ENCODE measurements at places on chromosomes 7 and 10.

GRCh38 chr10:35203745-35204144 lies 77.1 kb downstream of the CREM start:
- DNase-seq = no peak

GRCh38 chr10:76141376-76141775 lies 710.0 kb downstream of the LRMDA start:
- no peak for DNase-seq

DNA sequence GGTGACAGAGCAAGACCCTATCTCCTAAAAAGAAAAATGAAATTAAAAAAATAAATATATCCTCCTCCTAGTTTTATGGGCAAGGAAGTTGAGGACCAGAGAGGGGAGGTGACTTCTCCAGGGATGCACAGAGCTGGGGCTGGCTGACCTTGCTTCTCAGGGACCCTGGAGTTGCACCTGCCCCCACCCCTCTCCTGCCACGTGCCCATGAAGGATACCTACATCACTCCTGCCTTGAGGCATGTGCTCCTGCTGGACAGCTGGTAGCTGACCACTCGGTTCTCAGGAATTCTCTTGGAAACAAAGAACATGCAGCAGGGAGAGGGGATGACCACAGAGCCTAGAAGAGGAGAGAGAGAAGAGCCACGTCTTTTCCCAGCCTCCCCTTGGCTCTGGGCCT lies 522 bp downstream of the CCL24 start:
- DNase-seq = no peak

- no peak for DNase-seq
These were observed 17.1 kb upstream of the HTR5A start for GRCh38 chr7:155053002-155053401.

DNA sequence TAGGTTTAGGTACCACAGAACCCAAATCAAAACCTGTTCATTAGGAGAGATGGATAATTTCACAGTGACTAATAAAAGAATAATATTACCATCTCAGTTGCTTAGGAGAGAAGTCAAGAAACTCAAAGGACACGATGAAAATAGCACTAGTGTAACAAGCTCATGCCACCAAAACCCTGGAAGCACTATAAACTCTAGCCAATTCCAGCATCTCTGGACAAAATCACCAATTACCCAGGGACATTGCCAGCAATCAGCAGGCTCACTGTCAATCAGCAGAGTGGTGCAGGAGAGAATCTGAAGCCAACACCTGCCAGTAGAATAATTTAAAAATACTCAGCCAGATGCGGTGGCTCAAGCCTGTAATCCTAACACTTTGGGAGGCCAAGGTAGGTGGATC lies 88.9 kb downstream of the ARMH3 start:
- DNase-seq = no peak

- no peak for DNase-seq
These were observed 10.9 kb upstream of the NKX6-2 start for GRCh38 chr10:132796846-132797245.

- DNase-seq = no peak
These were observed 8.0 kb upstream of the PRKAR2B start for GRCh38 chr7:107036535-107036934.

DNA sequence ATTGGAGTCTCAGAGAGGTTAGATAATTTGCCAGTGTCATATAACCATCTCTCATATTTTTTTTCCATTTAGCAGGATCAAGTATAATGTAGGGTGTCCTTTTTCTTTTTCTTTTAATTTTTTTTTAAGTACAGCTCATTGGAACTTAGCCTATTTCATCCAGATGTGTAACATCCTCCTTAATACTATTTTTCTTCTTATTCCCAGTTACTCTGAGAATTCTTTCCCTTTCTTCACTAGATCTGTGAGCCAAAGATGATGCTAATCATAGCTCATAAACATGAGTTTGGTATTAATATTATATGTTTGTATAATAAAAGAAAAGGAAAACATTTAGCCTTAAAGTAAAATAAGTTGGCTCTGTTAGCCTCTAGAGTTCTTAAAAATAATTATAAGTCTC lies 32.8 kb downstream of the PPP1R9A start:
- no peak for DNase-seq

DNA sequence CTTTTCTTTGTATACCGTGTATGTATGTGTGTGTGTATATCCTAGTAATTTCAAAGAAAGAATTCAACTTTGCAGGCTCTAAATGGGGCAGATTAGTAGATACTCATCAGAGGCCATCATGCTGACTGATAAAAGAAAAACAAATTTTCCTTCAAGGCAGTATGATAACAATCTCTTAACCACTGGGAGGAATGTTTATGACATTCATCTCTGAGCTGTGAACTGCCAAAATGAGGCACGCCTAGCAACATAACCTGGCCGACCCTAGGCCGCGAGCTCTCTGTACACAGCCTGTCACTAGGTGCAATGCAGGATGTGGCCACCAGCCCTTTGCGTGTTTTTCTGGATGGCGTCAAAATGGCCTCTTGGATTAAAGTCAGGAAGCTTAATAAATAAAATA lies 343.7 kb upstream of the GALNT17 start:
- DNase-seq = no peak

GRCh38 chr10:27822301-27822700 lies 76.7 kb upstream of the MKX start:
- no peak for DNase-seq

DNA sequence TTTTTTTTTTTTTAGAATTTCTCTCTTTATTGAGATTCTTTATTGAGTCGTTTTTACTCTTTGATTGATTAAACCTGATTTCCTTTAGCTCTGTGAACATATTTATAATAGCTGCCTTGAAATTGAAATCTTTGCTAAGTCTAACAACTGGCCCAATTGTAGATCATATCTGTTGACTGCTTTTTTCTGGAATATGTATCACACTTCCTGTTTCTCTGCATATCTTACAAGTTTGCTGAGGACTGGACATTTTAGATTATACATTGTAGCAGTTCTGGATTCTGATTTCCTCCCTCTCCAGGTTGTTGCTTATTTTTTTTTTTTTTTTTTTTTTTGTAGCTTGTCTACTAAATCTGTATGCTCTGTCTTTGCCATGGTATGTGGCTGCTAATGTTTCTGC lies 56.3 kb downstream of the PRKAR2B start:
- DNase-seq = no peak

- no peak for DNase-seq
These were observed 99.1 kb upstream of the TMEM168 start for GRCh38 chr7:112889268-112889667.

- DNase-seq = no peak
These were observed 157.0 kb upstream of the SVIL start for GRCh38 chr10:29791773-29792172.

GRCh38 chr7:74311305-74311744 lies 22.1 kb downstream of the CLIP2 start:
- no peak for DNase-seq

DNA sequence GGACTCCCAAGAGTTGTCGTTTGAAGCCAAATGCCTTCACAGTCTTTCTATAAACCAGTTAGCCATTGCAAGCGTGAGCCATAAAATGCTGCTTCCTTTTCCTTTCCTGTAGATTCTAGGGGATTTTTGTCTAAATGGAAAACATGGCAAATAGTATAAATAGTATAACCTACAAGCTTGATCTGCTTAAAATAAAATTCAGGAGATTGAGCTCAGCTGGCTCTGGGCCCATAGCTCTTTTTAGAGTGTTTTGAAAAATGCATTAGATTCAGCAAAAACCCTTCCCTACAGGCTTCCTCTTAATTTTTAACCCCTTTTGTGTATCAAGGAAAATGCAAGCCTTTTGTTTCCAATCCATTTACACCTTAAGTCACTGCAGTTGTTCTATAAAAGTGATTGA lies 190.1 kb upstream of the GDF10 start:
- DNase-seq = no peak

GRCh38 chr10:88028072-88028471 lies 164.6 kb downstream of the PTEN start:
- no peak for DNase-seq

GRCh38 chr10:15897287-15897686 lies 37.0 kb upstream of the MINDY3 start:
- DNase-seq = no peak

- DNase-seq = no peak
These were observed 1.1 kb upstream of the GIMAP8 start for GRCh38 chr7:150449206-150449952.

GRCh38 chr7:88665892-88666514 lies 93.5 kb upstream of the ZNF804B start:
- no peak for DNase-seq

GRCh38 chr7:45434167-45434784 lies 139.9 kb upstream of the ADCY1 start:
- no peak for DNase-seq

DNA sequence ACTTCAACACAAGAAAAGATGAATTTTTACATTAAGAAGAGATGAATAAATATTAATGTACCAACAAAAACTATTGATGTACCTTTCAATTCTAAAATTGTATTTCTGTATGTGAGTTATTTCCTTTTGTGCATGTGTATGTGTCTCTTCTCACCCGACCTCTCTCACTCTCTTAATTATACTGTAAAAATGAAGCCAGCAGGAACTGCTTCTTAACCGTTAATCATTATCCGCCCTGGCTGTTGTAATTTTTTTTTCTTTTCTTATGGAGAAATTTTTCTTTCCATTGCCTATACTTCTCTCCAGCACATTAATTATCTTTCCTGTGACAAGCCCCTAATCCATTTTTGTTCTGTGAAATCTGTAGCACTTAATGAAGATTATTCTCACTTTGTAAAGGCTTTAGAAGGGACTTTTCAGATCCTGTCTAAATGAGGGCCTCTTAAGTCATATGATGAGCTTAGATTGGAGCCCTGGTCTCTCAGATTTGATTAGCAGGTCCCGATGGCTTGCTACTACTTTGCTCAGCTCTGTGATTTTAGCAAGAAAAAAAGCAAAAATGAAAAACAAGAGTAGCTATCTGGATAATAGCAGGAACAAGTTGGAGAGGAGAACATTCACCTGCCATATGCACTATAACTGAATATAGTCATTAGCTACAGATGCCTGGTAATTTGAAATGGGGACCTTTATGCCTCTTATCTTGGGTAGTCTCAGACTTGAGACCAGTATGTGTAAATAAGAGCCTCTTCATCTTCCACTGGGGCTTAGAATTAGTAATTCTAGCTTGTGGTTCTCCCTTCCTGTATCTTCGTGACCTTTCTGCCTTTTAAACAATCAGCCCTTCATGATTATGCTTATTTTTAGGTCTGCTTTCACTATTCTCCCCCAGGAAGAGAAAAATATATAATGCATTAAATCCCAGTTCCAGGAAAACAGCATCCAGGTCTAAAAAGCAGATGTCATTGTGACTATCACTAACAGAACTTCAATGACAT lies 80.0 kb upstream of the COL1A2 start:
- DNase-seq = no peak

- DNase-seq = no peak
These were observed 50.3 kb downstream of the DIP2C start for GRCh38 chr10:639001-639750.

DNA sequence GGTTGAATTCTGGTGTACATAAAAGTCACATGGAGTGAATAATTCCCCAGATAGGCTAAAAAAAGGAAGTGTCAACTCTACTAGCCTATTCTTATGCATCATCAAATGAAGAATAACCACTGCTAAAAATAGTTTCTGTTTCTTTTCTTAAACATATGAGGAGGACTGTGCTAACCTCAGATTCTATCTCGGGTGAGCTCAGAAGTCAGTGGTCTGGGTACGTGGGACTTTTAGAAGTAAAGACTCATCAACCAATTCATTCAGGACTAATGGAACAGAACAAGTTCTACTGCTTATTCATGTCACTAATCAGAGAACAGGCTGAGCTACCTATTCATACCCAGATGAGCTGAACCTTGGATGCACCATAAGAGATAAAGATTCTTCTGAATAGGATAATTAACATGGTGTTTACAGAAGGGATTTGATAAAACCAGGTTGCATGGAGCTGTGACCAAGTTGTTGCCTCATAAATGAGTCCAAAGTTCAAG lies 9.5 kb upstream of the ASAH2 start:
- DNase-seq = no peak

DNA sequence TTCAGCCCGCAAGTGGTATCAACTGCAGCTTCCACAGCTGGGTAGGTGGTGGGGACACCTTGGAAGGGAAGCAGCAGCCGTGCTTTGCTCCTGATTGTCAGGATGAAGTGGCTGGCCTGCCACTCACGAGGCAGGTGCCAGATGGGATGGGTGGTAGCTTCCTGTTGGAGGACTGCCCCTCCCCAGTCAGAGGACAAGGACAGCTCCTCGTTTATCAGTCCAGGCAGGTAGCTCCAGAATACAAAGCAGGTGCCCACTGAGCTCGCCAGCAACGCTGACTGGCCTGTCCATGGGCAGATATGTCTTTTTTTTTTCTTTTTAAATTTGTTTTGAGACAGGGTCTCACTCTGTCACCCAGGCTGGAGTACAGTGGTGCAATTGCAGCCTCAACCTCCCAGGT lies 431.3 kb downstream of the GALNT17 start:
- no peak for DNase-seq

- no peak for DNase-seq
These were observed 56.7 kb downstream of the LHPP start for GRCh38 chr10:124518366-124518765.

DNA sequence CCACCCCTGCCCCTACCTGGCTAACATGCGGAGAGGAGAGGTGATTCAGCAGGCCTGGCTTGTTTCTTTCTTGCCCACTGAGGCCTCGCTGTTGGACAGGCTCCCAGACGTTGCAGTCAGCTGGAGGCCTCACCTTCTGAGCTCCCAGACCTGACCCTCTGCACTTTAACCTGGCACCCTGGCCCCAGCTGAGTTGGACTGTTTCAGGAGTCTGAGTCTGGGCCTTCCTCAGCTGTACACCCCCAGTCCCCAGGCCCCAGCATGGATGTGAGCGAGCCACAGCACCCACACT lies 35.0 kb downstream of the UNC5B start:
- no peak for DNase-seq

DNA sequence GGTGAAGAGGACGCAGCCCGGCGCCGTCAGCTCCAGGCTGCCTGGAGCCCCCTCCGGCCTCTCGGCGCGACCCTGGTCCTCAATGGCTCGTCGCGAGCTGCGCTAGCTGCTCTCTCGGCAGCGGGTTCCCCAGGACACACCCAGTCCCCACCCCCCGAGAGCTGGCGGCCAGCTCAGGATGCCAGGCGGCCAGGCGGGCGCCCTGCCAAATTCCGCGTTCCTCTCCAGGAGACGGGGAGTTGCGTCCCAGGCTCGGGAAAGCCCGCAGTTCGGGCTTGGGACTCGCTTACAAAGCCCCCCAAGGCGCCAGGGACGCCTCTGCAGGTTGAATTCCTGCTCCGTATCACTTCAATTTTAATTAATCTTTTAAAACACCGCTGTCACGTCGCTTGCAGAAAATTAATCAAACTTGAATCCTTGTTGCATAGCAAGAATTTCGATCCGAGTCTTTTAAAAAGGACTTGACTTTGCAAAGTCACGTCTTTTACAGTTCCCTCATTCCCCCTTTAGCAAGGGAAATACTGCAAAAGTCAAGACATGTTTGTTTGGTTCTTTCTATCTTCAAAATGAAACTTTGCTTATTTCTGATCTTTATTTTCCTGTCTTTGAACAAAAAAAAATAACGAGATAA lies 28.2 kb downstream of the SKIDA1 start:
- peak; percentile 21 for DNase-seq

GRCh38 chr10:103695584-103696005 lies 159.8 kb downstream of the SH3PXD2A start:
- no peak for DNase-seq
